ENCODE measurements at places on chromosomes 3 and 15.

DNA sequence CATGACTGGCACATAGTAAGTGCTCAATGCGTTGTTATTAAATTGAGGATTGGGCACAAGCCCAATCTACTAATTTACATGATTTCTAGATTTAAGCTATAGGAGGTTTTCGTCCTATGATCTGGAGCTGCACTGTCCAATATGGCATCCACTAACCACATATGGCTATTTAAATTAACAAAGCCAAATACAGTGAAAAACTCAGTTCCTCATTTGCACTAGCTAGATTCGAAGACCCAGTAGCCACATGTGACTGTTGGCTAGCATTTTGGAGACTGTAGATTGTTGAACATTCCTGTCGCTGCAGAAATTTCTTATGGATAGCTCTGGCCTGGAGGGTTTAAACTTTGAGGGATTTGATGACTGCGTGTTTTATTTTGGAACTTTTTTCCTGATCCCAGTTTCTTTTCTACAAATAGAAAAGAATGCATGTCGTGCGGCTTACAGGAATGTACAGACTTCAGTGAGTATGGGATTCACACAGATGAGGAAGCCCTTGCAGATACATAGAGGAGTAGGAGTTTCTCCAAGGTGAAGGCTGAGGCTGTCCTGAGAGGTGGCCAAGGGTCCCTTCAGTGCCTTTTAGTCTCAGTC lies 82.8 kb downstream of the SLCO3A1 start:
- DNase-seq, result no peak

- no peak for DNase-seq
Observed at GRCh38 chr15:28904541-28905315, 19.0 kb downstream of the APBA2 start.

GRCh38 chr15:26298659-26299170 lies 435.6 kb upstream of the ATP10A start:
- DNase-seq, result no peak

DNA sequence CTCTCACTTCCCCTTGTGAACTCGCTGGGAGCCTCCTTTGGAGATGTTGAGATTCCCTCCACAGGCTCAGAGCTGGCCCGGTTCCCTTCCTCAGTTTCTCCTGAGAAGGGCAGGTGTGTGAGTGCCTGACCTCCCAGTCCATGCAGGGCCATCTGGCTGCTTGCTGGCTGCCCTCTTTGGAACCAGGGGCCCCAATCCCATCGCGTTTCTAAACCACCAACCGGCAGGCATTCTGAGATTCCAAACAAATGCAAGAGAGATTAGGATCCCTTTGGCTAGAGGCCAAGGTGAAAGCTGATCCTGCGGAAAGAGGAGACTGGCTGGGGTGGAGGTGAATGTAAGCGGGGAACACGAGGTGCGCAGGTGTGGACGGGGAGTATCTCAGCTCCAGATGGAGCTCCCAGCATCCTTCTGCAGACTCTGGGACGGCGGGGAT lies 2.9 kb upstream of the PRRT3 start:
- no peak for DNase-seq

DNA sequence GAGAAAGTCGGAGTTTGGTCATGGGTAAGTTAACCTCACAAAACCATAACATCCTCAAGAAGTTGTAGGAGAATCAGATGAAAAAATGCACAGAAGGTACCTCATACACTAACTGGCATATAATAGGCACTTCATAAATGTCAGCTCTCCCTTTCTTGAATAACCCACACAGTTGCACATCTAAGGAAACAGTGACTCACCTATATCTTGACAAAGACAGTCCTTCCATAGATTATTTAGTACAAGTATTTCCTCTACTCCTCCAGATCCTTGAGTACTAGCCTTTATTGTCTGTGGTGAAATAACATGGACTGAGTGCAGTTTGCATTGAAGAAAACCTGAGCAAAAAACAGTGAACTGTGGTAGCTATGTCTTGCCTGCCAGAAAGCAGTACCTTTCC lies 46.6 kb downstream of the MAGI1 start:
- no peak for DNase-seq

- no peak for DNase-seq
Observed at GRCh38 chr3:71573181-71573580, 10.3 kb downstream of the FOXP1 start.

GRCh38 chr15:60362321-60363086 lies 35.3 kb downstream of the ANXA2 start:
- no peak for DNase-seq

DNA sequence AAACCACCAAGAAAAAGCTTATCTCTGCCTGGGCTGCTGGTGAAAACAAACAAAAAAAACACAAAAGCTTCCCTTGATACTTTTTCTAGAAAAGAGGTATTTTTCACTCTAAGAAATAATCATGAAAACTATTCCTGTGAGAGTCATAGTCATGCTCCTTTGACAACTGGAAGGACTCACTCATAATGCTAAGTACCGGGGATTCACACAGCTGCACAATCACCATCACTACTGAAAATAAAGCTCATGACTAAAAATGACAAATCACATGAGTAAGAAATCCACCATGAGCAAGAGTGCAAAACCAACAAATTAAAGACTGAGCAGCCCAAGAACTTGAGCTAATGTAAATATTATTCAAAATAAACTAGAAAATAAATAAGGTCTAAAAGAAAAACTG lies 10.6 kb upstream of the POU1F1 start:
- peak; percentile 5 for DNase-seq

GRCh38 chr3:18016366-18016765 lies 273.9 kb upstream of the TBC1D5 start:
- no peak for DNase-seq

DNA sequence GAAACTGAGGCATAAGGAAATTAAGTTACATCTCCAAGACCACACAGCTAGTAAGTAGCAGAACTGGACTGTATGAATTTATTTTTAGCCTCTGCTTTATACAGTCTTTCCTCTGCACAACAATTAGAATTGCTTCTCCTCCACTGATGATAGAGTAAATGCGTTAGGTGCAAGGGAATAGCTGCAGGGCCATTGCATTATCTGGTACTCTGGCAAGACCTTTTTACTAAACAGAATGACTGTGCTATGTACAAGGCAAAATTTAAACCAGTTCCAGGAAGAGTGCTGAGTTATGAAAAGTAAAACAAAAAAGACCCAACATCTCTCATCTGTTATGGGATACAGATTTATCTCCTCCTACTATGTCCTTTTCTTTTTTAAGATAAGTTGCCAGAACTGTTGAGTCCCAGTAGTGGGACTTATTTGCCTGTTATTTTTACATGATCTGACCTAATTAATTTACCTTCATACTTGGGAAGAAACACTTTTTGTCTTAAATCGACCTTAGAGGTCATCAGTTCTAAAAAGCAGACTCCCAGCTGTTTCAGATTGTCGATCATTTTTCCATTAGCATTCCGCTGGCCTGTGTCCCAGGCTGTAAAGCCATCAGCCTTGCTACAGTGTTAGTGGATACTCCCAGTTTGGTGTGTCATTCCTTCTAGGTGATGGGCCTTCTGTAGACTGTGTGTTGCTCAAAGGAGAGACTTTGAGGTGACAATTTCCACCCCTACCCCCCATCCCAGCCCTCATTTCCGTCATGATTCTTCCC lies 147.5 kb upstream of the NUDT16 start:
- no peak for DNase-seq

DNA sequence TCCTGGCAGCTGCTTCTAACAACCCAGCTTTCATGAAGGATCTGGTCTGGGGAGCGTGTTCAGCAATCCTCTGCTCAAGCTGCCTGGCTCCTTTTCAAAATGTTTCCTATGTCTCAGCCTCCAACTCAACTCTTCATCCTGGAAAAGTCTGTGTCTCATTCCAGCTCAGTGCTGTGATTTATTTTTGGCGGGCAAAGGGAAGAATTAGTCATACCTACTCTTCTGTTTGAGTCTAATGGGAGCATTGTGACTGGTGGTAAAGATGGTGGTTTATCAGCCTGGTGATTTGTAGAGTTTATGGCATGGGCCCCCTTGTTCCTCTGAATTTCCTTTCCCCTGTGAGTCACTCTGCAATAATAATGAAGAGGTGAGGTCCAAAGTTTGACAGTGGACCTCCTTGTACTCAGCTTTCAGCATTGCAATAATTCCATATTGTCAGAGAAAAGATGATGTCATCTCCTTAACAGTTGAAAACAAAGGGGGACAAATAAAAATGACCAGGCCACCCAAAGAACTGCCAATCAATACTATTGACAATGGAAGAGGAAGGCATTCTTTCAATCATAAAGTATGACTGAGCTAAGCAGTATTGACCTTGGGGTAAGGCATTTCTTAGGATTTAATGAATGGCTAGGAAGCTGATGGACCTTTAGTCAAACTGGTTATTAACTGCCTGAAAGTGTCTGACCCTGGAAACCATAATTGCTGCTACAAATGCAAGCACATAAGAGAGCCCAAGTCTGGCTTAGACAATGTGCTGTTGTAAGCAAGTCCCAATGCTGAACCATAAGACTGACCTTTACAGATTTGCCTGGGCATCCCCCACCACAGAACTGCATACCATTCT lies 204.7 kb upstream of the MCTP2 start:
- DNase-seq, result no peak

GRCh38 chr3:190378240-190378891 lies 9.6 kb upstream of the CLDN16 start:
- DNase-seq, result no peak

GRCh38 chr3:53795176-53795575 lies 51.0 kb downstream of the CHDH start:
- no peak for DNase-seq

GRCh38 chr3:74281705-74282104 lies 332.8 kb downstream of the CNTN3 start:
- no peak for DNase-seq

DNA sequence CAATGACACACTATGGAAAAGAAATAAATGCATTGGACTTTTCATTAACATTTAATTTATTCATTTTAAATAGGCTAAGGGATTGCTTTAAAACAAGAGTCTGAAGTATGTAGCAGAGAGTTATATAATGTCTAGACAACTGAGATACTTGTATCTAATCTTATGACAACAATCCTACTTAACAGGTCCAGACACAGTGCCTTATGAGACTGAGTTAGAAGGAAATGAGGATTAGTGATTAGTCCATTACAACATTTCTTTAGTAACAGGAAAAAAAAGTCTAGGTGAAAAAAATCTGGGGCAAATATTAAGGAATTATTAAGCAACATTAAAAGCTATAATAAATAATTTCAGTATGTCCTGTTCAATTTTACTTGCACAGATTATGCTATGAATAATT lies 140.6 kb downstream of the MEIS2 start:
- DNase-seq, result no peak

DNA sequence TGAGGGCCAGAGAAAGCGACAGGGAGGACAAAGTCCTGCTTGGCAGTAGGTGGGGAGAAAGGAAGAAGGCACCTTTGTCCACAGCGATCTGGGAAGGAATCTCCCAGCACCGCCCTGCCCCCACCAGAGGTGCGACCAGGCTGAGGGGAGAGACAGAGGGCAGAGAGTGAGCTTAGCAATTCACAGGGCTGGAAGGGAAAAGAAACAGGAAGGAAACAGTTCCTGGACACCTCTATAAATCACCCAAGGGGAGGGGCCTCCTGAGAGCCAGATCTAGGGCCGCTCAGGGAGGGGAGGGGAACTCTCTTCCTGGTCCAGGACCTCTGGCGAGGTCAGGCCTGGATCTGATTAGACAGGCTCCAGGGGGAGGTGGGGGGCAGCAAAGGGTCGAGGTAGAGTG lies 35.4 kb downstream of the RNU5B-1 start:
- no peak for DNase-seq

DNA sequence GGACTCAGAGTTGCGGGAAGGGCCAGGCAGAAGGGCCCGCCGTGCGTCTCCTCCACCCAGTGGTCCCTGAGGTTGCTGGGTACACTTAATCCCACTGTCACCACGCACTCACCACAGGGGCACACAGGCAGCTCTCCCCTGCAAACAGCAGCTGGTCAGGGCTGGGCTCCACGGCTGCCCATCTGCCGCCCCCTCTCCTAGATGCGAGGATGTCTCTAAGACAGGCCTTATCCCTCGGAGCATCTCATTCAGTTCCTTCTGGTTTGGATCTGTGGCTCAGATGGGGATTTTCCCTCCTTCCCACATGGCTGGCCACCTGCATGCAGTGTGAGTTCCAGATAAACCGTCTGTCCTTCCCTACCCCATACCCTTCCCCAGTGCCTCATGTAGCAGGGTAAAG lies 26.3 kb downstream of the MRPS11 start:
- DNase-seq, result no peak

DNA sequence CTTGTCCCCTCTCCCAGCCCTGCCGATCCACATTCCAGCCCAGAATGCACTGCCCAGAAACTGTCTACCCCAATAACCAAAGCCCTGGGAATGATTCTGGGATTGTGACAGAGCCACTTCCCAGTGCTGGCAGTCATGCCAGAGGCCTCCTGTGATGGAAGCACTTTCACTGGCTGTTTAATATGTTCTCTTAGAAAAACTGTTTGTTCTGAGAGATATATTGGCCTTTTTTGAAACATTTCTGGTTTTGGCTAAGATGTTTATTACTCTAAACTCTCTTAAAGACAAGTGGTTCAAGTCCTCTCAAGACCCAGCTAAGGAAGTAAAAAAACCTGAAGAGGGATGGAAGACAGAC lies 74.0 kb upstream of the HACD2 start:
- no peak for DNase-seq

GRCh38 chr3:128257632-128258031 lies 104.4 kb downstream of the EEFSEC start:
- DNase-seq, result no peak

DNA sequence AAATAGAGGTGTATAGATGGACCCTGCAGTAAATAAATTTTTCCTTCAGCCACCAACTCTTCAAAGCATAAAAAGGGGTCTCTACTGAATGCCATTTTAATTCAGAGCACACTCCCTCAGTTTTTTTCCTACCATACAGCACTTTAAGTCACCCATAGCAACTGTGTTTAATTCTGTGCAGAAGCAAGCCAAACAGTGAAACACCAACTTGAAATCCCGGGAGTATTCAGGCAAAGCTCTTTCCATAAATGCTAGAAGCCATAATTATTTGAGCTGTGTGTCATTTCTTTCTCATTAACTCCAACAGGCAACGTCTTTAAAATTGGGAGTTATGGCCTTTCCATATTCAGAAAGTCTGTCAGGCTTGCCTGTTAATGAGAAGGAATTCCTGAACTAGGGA lies 562.1 kb downstream of the GRM7 start:
- DNase-seq, result no peak

GRCh38 chr3:11643201-11643603 lies 513 bp downstream of the VGLL4 start:
- peak; percentile 30 for DNase-seq

GRCh38 chr3:197042539-197042938 lies 12.9 kb upstream of the MELTF start:
- no peak for DNase-seq

- DNase-seq, result peak; percentile 77
Observed at GRCh38 chr15:79380755-79381497, 51.2 kb upstream of the MINAR1 start.

- DNase-seq, result no peak
Observed at GRCh38 chr15:89735773-89736172, 15.3 kb downstream of the MESP1 start.

- DNase-seq, result no peak
Observed at GRCh38 chr3:63494646-63495045, 157.8 kb upstream of the SNTN start.

- DNase-seq, result no peak
Observed at GRCh38 chr3:149235599-149236424, 14.2 kb upstream of the CP start.

- DNase-seq, result peak; percentile 61
Observed at GRCh38 chr3:133930341-133930933, 34.8 kb upstream of the RAB6B start.
